ENCODE measurements at places on chromosomes 4 and X.

DNA sequence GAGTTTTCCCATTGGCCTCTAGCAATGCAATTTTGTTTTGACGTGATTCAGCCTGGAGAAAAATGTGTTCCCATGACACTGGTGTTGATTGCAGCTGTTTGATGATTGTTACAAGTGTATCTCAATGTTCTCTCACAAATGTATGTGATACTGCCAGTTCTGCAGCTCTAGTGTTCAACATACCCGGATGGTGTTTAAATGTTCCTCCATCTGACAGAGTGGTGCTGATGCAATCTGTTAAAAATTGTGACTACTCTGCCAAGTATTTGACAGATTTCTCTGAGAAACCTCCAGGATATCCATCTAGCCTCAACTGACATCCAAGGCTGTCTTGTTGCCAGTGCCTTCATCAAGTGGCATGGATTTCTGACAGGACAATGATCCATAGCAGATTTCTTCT lies 657.2 kb upstream of the DIAPH2 start:
- DNase-seq: no peak

DNA sequence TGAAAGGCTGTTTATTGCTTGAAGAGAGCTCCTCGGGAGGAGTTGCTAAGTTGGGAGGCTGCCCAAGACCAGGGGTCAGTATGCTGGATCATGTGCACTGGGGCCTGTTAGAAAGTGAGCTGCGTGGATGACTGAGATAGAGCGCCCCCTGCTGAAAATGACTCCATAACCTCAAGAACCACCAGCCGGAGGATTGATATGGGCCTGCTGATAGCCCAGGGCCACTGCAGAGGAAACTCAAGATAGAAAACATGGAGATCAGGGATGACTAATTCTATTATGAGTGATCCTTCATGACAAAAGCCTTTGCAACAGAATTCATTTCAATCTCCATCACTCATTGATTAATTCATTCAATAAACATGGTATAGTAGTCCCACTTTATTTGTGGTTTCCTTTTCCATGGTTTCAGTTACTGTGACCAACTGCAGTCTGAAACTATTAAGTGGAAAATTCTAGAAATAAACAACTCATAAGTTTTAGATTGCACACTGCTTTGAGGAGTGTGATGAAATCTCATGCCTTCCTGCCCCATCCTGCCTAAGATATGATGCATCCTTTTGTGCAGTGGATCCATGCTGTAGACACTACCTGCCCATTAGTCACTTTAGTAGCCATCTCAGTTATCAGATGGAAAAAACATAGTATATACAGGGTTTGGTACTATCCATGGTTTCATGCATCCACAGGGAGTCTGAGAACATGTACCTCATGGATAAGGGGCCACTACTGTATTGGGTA lies 126.7 kb upstream of the MBNL3 start:
- peak; percentile 49 for DNase-seq

- DNase-seq: no peak
Measured at GRCh38 chrX:133005042-133005441, 46.6 kb upstream of the HS6ST2 start.

- DNase-seq: no peak
Measured at GRCh38 chrX:3262901-3263300, 83.6 kb downstream of the MXRA5 start.

- DNase-seq: no peak
Measured at GRCh38 chr4:85961887-85962286, 398.0 kb downstream of the MAPK10 start.

GRCh38 chr4:5399124-5399523 lies 309.2 kb downstream of the EVC2 start:
- DNase-seq: no peak

DNA sequence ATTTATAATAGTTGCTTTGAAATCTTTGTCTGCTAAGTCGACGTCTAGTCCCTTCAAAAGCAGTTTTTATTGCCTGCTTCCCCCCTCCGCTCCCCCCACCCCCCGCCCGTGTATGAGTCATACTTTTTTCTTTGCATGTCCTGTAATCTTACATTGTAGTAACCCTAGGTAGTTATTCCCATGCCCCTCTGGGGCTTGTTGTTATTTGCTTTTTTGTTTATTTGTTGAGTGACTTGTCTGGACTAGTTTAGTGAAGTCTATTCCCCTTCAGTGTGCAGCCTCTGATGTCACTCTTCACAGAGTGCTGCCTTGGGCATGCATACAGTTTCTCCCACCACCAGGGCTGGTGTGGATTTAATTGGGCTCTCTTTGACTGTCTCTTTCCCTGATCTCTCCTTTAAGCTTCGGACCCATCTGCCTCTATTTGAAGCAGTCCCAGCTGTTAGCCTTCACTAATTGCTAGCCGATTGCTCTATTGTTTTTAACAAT lies 86.2 kb downstream of the PPEF1 start:
- no peak for DNase-seq

DNA sequence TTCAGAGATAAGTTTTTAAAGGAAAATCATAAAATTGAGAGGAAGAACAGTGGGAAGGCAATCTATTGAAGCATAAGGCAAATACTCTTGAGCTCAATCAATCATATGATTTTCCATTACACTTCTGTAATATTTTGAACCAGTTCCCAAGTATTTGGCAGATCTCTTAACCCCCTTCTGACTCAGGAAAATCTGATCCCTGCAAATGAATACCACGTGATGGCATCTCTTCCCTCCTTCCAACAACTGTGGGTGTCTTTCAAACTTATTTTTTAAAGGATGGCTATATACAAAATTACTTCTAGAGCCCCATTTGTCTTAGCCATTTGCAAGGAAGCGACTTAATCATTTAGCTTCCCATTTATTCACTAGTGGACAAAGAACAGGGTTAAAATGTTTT lies 41.9 kb downstream of the AMOT start:
- no peak for DNase-seq

GRCh38 chrX:47751670-47752069 lies 85.0 kb upstream of the ZNF81 start:
- DNase-seq: peak; percentile 53

DNA sequence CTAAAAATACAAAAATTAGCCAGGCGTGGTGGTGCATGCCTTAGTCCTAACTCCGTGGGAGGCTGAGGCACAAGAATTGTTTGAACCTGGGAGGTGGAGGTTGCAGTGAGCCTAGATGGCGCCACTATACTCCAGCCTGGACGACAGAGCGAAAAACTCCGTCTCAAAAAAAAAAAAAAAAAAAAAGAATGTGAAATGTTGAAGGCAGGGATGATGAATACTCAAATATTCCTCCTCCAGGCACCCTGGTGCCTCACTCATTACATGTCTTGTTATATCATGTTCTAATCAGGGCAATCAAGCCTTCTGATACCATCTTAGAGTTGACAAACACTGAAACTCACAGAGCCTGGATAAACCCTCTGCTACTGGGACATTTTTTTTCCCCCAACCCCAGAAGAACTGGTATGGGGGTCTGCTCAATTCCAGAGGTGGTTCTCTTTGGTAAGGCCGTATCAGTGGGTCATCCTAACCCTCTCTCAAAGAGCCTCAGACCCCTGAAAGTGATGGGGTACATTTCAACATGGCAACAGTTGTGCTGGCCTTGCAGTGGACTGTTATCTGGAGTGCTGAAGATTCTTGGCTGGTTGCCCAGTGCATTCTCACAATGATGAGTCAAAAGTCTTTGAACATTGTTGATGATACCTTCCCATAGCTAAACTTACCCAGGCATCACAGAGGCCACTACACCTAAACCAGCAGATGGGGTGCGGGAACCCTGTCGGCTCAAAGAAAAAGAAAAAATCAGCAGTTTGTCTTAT lies 2.4 kb upstream of the SH3KBP1 start:
- DNase-seq: peak; percentile 50

DNA sequence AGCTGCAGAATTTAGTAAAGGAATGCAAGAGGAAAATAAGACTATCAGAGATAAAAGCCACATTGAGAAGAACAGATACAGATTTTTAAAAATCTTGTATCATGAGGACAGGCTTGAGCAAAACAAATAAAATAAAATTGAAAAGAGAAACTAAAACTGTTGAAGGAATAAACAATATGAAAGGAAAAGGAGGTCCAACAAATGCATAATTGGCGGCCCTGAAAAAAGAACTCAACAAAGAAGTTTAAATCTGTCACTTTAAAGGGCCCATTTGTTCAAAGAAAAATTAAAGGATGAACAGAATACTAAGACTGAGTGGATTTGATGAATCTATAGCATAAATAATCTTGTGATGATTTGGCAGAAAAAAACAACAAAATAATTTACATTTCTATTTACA lies 36.5 kb downstream of the TMPRSS11B start:
- DNase-seq: no peak

DNA sequence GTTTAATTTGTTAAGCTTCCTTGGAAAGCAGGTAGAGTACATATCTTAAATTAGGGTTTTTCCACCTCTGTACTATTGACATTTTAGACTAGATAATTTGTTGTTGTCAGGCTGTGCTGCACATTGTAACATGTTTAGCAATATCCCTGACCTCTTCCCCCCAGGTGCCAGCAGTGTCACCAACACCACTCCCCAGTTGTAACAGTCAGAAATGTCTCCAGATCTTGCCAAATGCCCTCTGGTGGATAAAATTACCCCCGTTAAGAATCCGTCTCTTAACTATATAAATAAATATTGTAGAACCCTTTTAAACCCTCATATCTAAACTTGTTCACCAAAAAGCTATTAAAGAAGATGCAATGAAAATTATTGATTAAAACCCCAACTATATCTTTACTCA lies 161.5 kb downstream of the ARHGAP6 start:
- DNase-seq: no peak

GRCh38 chrX:11886745-11887144 lies 128.7 kb downstream of the MSL3 start:
- DNase-seq: no peak

DNA sequence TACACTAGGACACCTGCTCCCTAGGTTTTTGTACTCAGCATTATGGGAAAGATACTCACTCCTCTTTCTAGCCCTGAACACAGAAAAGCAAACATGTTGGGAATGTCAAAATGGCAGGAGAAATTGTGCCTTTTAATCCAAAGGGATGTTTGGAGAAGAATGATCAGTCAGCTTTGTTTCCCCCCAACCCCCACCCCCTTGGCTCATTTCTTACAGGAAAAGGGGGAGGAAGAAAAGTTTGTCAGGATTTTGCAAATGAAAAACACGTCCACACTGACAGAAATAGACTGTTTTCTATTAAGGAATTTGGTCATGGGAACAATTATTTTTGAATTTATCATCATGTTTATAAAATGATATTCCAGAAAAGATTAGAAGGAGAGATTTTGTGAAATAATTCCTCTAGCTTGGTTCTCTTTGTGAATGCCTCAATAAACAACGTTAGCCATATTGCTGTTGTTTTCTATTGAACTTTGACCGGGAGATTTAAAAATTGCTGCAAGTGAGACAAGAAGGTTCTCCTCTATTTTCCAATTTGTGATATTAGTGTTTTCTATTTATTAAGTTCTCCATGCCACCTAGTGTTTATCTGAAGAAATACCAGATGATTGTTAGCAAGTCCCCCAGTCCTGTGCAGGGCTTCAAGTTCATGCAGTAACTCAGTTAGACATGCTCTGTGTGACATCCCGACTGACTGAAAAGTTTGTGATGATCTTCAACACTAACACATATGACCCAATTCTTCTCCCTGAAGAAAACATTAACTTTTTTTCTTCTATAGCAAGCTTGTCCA lies 31.3 kb upstream of the TFDP3 start:
- DNase-seq: no peak

DNA sequence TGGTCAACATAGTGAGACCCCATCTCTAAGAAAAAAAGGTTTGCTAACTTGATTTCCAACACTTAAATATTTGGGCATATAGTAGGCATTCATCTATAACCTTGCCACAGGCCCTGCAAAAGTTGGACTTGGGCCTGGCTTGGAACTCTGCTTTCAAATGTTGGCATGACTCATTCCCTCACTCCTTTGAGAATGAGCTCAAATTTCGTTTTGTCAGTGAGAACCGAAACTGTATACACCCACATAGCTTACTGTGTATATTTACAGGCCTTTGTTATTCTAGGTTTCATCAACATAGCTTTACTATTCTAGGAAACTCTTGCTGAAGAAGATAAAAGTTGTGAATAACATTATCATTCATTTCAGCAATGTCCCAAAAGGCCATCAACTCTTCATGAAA lies 88.7 kb upstream of the ELOVL6 start:
- DNase-seq: peak; percentile 11

DNA sequence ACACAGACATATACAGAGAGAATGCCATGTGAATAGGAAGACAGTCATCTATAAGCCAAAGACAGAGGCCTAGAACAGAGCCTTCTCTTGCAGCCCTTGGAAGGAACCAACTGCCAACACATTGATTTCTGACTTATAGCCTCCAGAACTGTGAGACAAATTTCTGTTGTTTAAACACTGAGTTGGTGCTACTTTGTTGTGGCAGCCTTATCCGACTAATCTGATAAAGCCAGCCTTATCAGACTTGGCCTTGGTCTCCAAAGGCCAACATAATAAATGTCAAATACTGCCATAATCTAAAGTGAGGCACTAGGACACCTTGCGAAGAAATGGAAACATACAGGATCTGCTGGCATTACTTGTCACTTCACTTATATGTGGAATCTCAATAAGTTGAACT lies 24.3 kb upstream of the PRDX4 start:
- no peak for DNase-seq

- DNase-seq: no peak
Measured at GRCh38 chr4:117491516-117491915, 406.1 kb upstream of the TRAM1L1 start.

GRCh38 chr4:188254211-188254610 lies 115.0 kb downstream of the TRIML1 start:
- DNase-seq: no peak

- DNase-seq: no peak
Measured at GRCh38 chr4:81471298-81471587, 464 bp downstream of the RASGEF1B start.

- no peak for DNase-seq
Measured at GRCh38 chr4:138095378-138095777, 146.8 kb downstream of the SLC7A11 start.

DNA sequence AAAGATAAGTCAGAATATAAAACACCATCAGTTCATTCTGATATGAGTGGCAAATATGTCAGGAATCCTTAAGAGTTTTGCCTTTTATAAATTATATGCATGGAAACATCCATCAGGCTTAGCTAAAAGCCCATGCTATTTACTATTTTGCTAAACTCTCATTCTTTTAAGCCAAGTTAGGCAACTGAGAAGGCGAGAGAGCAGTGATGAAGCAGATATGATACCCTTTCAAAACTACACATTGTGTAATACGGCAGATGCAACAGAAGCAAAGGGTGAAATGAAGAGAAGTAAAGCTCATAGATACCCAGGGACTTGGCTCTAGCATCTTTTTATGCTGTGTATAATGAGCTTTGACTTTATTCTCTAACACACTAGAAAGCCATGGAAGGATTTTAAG lies 95.8 kb downstream of the SLIT2 start:
- no peak for DNase-seq

DNA sequence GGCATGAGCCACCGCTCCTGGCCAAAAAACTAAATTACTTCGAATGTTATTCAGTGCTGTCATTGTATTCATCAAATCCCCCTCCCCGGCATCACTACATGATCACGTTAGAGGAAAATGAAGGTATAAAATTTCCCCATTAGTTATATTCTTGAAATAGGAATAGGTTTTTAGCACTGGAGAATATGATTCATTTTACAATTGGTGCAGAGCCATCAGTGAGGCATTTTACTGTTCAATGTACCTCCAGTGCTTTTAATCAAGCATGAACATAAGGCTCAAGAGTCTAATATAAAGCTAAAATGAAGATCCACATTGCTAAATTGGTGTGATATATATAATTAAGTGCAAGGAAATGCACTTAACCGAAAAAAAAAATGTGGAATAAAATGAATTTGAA lies 18.3 kb downstream of the KLF3 start:
- no peak for DNase-seq

Data from stimulated activated CD4-positive, alpha-beta T cell treated with anti-CD3 and anti-CD28 coated beads, Interleukin-2, amount 100 ng/mL, for 24 hours (primary cell).